Nucleus accumbens (tissue), 56 donors: ENCODE measurements at places on chromosomes 4 and X.

- DNase-seq: no peak
These were observed 134.7 kb downstream of the LHFPL1 start for GRCh38 chrX:112545051-112545450.

DNA sequence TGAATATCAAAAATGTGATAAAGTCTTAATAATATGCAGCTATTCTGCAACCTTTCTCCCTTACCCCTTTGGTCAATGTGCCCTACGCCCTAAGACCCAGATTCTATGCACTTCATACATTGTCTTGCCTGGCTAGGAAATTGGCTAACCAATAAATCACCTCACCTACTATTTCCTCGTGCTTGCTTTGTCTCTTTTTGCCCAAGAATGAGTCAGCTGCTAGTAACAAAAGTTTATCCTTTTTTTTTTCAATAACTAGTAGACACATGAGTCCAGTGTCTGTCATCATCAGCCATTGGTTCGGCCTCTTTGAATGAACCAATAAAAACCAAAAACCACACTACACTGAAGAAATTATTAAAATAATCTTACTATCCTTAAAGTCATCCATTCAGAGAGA, 387.1 kb downstream of the PPP3CA start:
- DNase-seq: no peak

DNA sequence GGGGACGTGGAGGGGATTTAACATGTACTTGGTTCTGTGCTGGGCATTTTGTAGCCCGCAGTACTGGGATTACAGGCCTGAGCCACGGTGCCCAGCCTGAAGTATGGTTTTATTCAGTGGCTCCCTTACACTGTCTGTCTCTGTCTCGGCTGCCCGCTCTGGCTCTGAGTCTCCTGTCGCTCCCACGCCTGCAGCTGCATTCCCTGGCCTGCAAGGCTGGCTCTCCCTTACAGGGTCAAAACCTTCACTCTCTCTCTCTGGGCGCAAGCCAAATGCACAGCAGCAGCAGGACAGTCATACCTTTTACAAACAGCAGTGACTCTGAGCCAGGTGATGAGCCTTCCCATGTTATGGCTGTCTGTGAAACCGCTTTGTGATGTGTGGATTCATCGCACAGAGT, 72.1 kb downstream of the HTRA3 start:
- peak; percentile 7 for DNase-seq

DNA sequence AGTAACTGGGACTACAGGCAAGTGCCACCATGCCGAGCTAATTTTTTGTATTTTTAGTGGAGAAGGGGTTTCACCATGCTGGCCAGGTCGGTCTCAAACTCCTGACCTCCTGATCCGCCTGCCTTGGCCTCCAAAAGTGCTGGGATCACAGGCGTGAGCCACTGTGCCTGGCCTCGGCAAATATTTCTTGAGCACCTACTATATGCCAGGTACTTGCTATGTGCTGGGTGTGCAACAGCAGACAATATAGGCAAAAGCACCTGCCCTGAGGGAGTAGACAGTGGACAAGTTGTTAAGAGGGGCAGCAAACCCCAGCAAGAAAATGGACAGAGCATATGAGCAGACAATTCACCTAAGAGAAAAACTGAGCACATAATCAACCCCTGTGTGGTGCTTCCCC, 51.0 kb upstream of the CDKN2AIP start:
- no peak for DNase-seq

GRCh38 chr4:176052744-176053143, 12.9 kb upstream of the WDR17 start:
- DNase-seq: no peak

DNA sequence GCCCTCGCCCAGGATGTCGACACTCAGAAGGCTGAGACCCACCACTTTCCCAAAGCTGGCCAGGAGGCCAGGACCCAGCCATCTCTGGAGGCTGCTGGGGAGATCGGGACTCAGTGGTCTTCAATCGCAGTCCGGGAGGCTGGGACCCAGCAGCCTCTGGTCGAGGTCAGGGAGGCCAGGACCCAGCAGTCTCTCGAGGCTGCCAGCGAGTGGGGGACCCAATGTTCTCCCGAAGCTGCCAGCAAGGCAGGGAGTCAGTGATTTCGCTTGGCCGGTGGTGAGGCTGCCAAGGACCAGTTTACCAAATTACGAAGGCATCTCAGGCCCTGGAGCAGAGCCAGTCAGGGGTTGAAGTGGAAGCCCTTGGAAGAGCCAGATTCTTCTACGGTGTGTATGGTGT, 181.6 kb downstream of the NAF1 start:
- no peak for DNase-seq

GRCh38 chrX:107154787-107155620, 36.4 kb upstream of the RBM41 start:
- DNase-seq: no peak

DNA sequence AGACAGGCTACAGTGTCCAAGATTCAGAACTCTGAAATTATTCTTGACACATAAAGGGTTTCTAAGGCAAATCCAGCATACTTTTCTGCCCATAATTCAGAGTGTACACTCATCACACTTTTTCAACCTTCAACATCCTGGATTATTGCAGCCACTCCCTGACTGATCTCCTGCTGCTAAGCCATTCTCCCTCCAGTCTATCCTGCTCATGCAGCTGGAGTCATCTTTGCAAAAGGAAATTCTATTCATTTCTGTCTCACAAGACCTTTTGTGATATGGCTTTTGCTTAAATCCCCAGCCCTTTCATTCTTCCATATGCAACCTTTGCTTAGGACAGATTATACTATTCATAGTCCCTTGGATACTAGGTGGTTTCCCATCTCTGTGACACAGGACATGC, 236.1 kb upstream of the LDB2 start:
- no peak for DNase-seq

- no peak for DNase-seq
These were observed 12.0 kb upstream of the PCYT1B start for GRCh38 chrX:24659106-24659505.

DNA sequence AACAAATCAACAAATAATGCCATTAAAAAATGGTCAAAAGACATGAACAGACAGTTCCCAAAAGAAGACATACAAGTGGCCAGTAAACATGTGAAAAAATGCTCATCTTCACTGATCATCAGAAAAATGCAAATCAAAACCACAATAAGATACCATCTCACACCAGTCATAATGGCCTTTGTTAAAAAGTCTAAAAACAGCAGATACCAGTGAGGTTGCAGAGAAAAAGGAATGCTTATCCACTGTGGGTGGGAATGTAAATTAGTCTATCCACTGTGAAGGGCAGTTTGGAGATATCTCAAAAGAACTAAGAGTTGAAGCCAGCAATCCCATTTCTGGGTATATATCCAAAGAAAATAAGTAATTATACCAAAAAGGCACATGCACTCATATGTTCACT, 668.1 kb upstream of the CPEB2 start:
- DNase-seq: no peak

DNA sequence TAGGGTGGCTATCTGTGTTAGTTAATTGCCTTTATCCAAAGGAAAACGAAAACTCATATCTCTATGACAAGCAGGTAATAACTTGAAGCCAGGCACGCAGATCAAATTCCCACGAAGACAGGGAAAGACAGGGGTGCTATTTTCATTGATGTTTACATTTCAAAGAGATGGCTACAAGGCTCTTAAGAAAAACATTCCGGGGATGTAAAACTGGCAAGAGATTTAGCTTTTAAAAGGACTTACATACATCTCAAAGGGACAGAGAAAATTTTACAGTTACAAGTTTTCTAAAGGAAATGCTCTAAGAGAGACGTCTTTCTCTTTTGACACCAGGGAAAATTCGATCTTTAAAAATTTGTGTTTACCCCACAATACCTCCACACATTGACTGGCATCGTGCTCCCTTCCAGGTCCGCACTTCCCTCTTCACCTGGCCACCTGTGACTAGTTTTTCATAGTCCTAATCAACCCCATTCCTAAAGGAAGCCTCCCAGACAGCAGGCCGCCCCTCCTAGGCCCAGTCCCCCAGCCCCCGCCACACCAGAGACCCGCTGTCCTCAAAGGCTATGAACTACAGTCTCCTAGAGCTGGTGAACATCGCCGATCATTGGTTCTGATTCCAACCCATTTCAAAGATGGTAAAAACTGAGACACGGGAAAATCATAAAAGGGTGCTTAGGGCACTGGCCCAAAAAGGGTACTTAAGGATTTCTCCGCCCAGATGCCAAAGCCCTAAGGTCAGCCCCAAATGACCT, 649 bp upstream of the ARAF start:
- no peak for DNase-seq

GRCh38 chr4:17189401-17189720, 290.9 kb upstream of the LDB2 start:
- no peak for DNase-seq

- DNase-seq: no peak
These were observed 46.0 kb downstream of the DTHD1 start for GRCh38 chr4:36327400-36327799.

DNA sequence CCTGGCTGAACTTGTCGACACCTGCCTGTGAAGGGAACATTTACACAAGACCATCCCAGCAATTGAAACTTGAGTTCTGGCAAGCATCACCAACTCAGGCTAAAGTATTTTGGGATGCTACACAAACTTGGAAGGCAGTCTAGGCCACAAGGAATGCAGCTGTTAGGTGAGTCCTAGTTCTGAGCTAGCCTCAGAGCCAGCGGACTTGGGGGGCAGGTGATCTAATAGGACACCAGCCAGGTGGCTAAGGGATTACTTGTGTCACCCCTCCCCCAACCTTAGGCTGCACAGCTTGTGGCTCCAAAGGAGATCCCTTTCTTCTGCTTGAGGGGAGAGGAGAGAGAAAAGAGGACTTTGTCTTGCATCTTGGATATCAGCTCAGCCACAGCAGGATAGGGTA, 62.3 kb upstream of the DKK2 start:
- no peak for DNase-seq

- no peak for DNase-seq
These were observed 156.6 kb upstream of the FTHL17 start for GRCh38 chrX:31228415-31228832.
